ENCODE measurements at places on chromosomes 12 and 14. TPM values are rescaled to one million over a fixed set of nuclear protein-coding genes. Genes with fewer than 3 reads are reported as not detected.

Gene NXPH4
- 0.39 TPM for total RNA-seq

GRCh38 chr12:25317553-25317952 lies 66.8 kb upstream of the KRAS start:
- no peak for DNase-seq

- no peak for DNase-seq
Observed at GRCh38 chr12:53200107-53200457, 7.0 kb downstream of the ITGB7 start.

GRCh38 chr12:5898874-5899273 lies 46.2 kb downstream of the ANO2 start:
- no peak for DNase-seq

DNA sequence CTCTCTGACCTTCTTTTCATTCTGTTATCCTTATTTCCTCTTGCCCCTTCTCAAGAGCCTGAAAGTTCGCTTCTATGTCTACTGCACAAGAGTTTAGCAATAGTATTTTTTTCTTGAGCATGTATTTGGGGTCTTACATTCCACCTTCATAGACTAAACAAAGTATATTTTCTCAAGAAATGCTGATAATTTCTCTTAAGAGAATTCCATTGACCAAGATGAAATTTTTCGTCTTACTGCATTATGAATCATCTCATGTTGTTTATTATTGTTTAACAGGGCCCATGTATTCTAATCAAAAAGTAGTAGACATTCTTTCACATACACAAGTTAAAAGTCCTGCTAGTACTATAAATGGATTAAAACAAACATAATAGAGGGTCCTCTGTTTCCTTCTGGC lies 219.3 kb downstream of the C12orf50 start:
- no peak for DNase-seq

Gene ALKBH1
- 14.8 TPM for total RNA-seq

- DNase-seq = no peak
Observed at GRCh38 chr12:108527166-108527496, 12.1 kb downstream of the FICD start.

Gene ZC3H10
- total RNA-seq = 10.6 TPM

Gene ELK3
- 17.6 TPM for total RNA-seq

- DNase-seq = no peak
Observed at GRCh38 chr12:102513272-102513671, 32.9 kb upstream of the IGF1 start.

Gene TDRD9
- 1.3 TPM for total RNA-seq

- no peak for DNase-seq
Observed at GRCh38 chr14:60655898-60656685, 6.8 kb upstream of the SIX1 start.

Gene RHEBL1
- 9.5 TPM for total RNA-seq
